ENCODE measurements at places on chromosomes 11 and 22.

GRCh38 chr11:107590460-107591377 is at the start of gene ELMOD1:
ELMOD1 (plus strand) TSS chr11:107591147; CDS start chr11:107618190, 27,043 bp downstream.
- DNase-seq: no peak

GRCh38 chr11:19345848-19346681 is 105.3 kb upstream of the E2F8 start:
- no peak for DNase-seq

GRCh38 chr11:8913961-8914660 is 3.1 kb downstream of the AKIP1 start:
- peak; percentile 81 for DNase-seq

DNA sequence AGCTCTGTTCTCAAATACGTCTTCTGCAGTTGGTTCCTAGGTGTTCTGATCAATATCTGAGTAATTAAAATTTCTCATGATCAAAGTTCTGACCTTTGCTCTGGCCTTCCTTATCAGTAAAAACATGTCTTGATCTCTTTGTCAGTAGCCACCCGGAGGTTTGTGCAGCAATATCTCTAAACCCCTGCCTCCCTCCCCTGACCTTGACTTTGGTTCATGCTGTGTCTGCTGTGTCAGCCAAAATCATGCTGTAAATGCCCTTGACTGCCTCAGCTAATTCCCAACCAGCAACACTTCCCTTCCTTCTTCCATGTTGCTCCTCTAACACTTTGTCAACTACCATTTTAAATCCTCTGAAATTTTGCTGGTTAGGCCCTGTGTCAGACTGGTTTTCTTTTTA is 424.7 kb downstream of the FAM181B start:
- no peak for DNase-seq

DNA sequence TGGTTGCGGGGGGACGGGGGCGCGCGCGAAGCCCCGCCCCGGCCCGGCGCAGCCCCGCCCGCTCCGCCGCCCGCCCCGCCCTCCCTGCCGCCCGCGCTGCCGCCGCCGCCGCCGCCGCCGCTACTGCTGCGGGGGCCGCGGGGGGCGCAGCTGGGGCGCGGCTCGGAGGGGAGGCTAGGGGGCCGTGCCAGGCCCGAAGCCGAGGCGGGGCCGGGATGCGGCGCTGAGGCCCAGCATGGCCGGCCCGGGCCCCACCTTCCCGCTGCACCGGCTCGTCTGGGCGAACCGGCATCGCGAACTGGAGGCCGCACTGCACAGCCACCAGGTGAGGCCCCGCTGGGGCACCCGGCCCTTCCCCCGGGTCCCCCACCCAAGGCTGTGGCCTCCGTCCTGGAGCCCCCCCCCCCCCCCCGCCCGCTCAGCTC is at the start of gene ANKRD13D:
ANKRD13D (plus strand) TSS at position 78 of the 425 bp plus-strand sequence; CDS start at position 236, 158 bp downstream.
- no peak for DNase-seq

GRCh38 chr11:82089426-82089825 is 644.2 kb downstream of the FAM181B start:
- no peak for DNase-seq

DNA sequence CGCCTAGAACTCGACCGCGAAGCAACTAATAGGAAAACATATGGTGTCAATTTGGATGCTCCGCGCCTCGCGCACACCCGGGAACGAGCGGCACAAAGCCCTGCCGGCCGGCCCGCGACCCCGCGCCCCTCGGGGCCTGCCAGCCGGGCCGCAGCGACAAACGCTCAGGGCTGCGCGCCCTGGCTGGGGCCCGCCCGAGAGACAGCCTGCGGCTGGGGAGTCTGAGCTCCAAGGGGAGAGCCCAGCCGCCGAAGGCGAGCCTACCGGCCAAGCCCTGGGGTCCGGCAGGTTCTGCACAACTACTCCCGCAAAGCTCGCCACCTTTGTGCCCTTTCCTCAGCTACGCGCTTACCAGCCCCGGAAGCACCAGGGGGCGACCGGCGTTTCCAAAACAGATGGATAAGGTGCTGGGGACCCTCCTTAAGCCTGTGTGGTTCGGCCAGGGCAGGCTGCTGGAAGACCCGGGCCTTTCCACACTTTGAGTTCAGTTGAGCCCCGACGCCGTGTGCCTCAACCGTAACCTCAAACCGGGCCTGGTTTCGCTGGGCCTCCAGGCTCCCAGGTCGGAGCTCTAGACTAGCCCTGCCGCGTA is 6.0 kb downstream of the PAX6 start:
- no peak for DNase-seq

GRCh38 chr11:1226226-1226985 is 3.5 kb downstream of the MUC5B start:
- no peak for DNase-seq

- DNase-seq: no peak
Measured at GRCh38 chr22:47301820-47302475, 539.5 kb downstream of the TBC1D22A start.

GRCh38 chr11:108853864-108854263 is 189.0 kb downstream of the DDX10 start:
- DNase-seq: no peak

DNA sequence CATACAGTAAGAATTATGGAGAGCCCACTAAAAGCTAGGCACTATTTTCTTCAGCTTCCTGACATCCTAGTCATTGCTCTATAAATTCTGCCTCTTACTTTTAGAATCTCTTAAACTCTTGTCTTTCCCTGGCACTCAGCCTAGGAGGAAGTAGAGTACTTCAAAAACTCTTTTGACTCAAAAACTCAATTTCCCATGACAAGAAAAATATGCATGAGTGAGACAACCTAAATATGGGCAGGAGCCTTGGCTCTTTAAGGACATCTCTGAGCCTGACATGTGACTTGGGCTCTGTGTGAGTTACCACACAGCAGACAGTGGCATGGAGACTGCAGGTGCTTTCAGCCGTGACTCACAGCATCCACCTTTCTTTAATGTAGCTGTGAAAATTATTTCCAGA is 97.5 kb upstream of the CCDC179 start:
- no peak for DNase-seq

- no peak for DNase-seq
Measured at GRCh38 chr11:38553148-38553547, 1955.1 kb upstream of the RAG2 start.

DNA sequence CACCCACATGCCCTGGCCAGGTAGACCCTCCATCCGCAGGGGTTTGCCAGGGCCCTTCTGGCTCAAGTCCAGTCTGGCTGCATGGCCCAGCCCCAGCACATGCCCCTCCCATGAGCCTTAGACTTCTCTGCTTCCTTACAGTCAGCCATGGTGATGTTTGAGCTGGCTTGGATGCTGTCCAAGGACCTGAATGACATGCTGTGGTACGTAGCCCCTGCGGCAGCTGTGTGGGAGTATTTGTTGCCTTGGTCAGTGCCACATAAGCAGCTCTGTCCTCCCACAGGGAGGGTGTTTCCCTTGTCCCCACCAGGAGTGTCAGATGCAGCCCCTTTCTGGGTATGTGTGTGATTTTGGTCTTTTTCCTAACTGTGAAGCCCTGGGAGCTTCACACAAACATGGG is 17.5 kb downstream of the CDC45 start:
- DNase-seq: no peak

GRCh38 chr11:66950112-66950535 is 8.1 kb downstream of the PC start:
- DNase-seq: peak; percentile 39

DNA sequence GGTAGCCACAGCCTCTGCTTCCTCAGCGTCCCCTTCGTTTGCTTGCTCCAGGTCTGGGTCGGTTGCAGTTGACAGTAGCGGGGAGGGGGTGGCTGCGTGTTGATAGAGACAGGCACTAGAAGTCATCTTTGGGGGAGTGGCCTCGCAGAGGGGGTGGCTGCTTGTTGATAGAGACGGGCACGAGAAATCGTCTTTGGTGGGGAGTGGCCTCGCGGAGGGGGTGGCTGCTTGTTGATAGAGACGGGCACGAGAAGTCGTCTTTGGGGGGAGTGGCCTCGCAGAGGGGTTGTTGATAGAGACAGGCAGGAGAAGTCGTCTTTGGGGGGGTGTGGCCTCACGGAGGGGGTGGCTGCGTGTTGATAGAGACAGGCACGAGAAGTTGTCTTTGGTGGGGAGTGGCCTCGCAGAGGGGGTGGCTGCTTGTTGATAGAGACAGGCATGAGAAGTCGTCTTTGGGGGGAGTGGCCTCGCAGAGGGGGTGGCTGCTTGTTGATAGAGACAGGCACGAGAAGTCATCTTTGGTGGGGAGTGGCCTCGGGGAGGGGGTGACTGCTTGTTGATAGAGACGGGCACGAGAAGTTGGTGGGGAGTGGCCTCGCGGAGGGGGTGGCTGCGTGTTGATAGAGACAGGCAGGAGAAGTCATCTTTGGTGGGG is 328.3 kb downstream of the TBC1D22A start:
- no peak for DNase-seq

- DNase-seq: no peak
Measured at GRCh38 chr22:33829546-33830280, 90.6 kb downstream of the LARGE1 start.

DNA sequence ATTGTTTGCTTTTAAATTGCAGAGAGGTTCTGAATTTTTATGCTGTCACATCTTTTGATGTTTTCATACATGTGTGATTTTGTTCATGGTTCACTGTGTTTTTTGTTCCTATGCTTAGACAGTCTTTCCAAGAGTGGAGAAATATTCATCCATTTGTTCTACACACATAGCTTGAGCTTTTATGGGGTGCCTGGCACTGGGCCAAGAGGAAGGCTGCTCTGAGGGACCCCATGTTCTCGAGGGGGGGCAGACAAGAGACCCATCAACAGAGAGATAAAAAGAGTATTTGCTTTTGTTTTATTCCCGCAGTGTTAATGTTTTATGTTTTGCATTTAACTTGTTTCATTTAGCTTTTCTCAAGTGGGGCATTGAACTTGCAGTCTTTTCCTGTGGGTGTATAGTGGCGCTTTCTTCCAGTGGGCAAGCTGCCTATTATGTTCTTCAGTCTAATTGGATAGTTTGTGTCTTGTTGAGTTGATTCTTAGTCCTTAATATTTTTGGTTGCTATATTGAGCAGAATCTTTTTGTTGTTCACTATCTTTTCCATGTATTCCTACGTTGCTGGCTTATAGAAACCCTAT is 57.7 kb downstream of the CABIN1 start:
- no peak for DNase-seq

DNA sequence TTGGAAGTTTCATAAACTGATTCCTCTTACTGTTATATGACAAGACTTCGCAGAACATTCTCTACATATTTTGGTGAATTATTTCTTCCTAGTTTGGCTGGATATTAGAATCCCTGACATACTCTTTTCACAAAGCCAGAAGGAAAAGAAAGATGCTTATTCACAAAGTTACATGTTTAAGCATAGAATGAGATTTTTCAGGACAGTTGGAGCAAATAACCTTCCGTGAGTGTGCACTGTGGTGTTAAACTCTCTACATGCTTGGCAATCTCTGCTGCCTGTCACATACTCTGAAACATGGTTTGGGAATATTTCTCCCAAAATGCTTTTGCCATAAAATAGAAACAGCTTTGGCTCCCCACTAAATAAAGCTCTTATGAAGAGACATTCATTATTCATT is 230.0 kb upstream of the MTNR1B start:
- DNase-seq: no peak

DNA sequence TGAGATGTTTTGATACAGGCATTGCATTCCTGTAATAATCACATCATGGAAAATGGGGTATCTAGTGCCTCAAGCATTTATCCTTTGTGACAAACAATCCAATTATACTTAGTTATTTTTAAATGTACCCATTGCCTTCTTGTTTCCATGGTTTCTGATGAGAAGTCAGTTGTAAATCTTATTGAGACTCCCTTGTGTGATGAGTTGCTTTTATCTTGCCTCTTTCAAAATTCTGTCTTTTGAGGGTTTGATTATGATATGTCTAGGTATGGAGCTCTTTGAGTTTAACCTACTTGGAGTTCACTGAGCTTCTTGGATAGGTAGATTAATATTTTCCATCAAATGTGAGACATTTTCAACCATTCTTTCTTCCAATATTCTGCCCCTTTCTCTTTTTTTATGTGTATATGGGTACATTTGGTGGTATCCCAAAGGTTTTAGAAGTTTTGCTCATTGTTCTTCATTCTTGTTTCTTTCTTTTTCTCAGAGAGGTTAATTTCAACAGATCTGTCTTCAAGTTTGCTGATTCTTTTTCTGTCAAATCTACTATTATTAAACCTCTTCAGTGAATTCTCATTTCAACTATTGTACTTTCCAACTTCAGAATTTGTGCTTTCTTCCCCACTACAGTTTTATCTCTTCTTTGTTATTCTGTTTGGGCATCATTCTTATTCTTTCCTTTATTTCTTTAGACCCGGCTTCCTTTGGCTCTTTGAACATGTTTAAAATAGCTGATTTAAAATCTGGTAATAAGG is 13.7 kb downstream of the NAGA start:
- no peak for DNase-seq

DNA sequence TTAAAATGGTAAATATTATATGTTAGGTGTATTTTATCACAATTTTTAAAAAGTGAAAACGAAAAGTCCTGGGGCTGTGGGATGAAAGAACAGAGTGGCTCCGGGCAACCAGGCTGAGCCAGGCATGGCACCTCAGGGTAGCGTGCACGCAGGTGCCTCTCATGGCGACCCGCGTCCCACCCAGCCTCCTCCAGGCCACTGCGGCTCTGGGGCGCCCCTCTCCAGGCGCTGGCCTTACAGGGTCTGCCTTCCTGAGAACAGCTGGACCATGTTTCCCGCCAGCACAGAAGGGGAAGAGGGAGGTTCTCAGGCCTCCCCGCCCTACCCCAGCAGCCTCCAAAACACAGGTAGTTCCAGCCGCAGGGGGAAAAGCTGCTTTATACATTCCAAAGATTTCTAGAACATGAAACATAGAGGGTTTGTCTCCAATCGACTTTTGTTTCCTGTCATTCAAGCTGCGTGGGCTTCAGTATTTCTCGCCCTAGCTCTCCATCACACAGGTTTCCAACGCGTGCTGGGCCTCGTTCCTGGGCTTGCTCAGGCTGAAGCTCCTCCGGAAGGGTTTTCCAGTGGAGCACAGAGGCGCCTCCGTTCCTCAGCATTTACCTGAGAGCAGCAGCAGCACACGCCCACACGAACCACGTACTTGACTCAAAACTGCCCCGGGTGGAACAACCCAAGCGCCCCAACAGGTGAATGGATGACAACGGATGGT is 10.5 kb downstream of the EHD1 start:
- DNase-seq: no peak

DNA sequence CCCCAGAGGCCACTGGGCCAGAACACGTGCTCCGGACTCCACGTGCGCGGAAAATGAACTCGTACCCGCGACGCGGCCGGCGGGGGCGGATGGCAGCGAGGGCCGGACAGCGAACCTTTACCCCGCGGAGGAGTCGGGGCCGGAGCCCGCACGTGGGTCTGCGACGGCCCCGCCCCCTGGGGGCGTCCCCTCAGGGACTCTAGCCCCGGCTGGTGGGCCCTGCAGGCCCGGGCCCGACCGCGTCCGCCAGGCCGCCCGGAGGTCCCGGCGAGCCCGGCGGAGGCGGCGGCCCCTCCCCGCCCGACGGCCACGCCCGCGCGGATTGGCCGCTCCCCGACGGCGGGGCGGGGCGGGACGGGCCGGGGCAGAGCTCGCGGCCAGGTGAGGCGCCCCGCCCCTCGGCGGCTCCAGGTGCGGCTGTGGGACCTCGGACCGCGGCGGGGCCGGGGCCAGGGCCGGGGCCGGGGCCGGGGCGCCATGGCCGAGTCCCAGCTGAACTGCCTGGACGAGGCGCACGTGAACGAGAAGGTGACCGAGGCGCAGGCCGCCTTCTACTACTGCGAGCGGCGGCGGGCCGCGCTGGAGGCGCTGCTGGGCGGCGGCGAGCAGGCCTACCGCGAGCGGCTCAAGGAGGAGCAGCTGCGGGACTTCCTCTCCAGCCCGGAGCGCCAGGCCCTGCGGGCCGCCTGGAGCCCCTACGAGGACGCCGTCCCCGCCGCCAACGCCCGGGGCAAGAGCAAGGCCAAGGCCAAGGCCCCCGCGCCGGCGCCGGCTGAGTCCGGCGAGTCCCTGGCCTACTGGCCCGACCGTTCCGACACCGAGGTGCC is at the start of gene FAM83F:
FAM83F (plus strand) TSS at position 389 of the 827 bp plus-strand sequence; CDS start at position 478, 89 bp downstream.
- DNase-seq: peak; percentile 15
